Immature natural killer cell (primary cell): ENCODE measurements at places on chromosomes 3 and 15.

DNA sequence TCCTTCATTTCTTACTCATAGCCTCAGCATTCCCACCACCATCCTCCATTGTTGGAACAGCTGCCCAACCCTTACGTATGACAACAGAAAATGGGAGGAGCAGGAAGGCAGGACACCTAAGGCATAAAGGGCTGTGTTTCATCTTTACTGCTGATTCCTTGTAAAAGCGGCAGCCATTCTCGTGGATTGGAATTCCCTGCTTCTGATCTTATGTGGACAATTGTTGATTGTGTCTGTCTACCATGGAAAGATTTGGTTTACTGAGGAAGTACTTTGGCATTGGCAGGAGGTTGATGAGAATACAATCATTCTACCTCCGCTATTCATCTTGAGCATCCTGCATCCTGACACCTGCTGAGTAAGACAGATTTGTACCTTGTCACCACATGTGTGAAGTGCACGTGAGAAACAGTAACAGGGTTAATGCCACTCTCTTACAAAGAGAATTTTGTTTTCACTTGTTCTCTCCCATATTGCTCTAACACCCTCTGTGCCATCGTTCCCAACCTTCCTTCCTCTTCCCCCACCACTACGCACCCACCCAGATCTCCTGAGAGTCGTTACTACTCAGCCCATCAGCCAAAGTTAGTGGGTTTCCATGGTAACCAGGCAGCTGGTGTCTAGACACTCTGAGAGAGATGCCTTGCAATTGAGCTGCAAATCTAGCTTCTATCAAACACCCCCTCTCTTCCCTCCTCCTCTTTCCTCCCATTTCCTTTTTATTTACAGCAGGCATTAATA, 75.7 kb downstream of the GAP43 start:
- H3K27me3 ChIP-seq: no peaks in the 10 kb centered on the region
- H3K27ac ChIP-seq: no peak overlapping the region
- no peaks in the 10 kb centered on the region for H3K36me3 ChIP-seq
- no peak for DNase-seq

- H3K27ac ChIP-seq: no peak overlapping the region
- no peaks in the 10 kb centered on the region for H3K4me1 ChIP-seq
- H3K27me3 ChIP-seq: no peaks in the 10 kb centered on the region
- no peak overlapping the region for H3K4me3 ChIP-seq
- DNase-seq: no peak
Measured at GRCh38 chr3:52330194-52330805, 14.2 kb downstream of the DNAH1 start.

DNA sequence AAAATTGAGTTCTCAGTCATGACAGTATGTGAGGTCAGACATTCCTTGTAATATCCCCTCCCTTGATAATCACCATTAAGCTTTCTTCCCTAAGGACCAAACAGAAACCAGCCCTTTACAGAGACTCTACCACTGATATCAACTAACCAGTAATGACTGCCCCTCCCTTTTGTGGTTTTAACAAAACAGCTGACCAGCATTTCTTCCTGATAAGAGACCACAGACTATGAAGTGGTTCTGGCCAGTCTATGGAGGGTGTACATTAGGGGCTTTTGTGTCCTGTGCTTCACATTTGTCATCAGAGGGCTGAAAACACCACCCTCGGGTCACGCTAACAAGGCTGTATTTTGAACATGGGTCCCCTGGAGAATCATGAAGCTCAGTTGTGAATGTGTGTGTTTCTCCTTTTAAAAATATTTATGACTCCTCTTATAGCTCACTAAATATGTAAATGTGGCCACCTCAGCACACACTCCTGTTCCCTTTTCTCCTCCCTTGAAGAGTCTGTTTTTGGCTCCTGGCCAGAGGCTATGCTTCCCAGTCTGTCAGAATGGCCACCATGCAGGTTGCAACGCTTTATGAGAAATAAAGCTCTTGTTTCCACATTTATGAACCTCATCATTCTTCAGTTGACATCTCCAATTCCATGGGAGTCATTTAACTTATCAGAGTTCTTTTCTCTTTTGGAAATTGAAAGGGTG, 239.3 kb downstream of the CPNE4 start:
- H3K36me3 ChIP-seq: no peaks in the 10 kb centered on the region
- no peak overlapping the region for H3K4me3 ChIP-seq
- DNase-seq: no peak
- H3K27ac ChIP-seq: no peak overlapping the region
- H3K4me1 ChIP-seq: peaks cover 21% of the 10 kb centered on the region

DNA sequence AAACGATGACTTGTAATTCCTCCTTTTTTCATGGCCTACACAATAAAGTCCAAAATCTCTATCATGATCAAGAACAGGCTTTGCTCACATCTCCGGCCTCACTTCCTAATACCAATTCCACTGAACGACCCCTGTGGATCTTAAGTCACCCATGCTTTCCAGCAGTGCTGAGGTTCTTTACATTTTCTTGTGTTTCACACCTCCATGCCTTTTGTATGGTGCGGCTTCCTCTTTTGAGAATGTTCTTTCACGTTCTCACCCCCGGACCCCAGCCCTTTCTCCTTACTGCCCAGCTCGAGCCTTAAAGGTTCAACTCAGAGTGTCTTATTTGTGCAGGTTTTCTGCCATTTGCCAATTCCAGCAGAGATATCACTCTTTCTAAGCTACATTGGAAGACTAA, 70.1 kb downstream of the CSNK1G1 start:
- H3K27me3 ChIP-seq: peaks cover 2% of the 10 kb centered on the region
- no peak overlapping the region for H3K4me3 ChIP-seq
- DNase-seq: no peak
- peaks cover 10% of the 10 kb centered on the region for H3K4me1 ChIP-seq

- peaks cover 2% of the 10 kb centered on the region for H3K36me3 ChIP-seq
- peaks cover 2% of the 10 kb centered on the region for H3K27me3 ChIP-seq
- DNase-seq: no peak
- H3K4me3 ChIP-seq: no peak overlapping the region
- no peaks in the 10 kb centered on the region for H3K4me1 ChIP-seq
- no peak overlapping the region for H3K27ac ChIP-seq
Measured at GRCh38 chr3:64884536-64884935, 196.7 kb upstream of the ADAMTS9 start.

- no peaks in the 10 kb centered on the region for H3K4me1 ChIP-seq
- H3K27ac ChIP-seq: no peak overlapping the region
- no peak overlapping the region for H3K4me3 ChIP-seq
- no peak for DNase-seq
- peaks cover 6% of the 10 kb centered on the region for H3K27me3 ChIP-seq
- H3K36me3 ChIP-seq: no peaks in the 10 kb centered on the region
Measured at GRCh38 chr15:98523912-98524662, 124.3 kb upstream of the IGF1R start.

DNA sequence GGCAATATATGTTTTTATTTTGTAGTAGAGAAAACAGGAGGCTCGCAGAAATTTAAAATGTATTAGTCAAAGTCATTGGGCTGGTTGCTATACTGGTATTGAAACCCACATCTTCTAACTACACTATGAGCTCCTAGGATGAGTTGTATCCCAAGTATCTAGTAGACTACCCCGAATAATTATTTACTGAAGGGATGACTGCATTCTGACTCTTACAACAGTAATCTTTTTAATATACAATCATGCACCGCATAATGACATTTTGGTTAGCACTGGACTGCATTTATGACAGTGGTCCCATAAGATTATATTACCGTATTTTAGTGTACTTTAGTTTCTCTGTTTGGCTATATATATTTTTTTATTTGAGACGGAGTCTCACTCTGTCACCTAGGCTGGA, 15.3 kb downstream of the PIGB start:
- H3K27me3 ChIP-seq: no peaks in the 10 kb centered on the region
- no peaks in the 10 kb centered on the region for H3K4me1 ChIP-seq
- no peak overlapping the region for H3K4me3 ChIP-seq
- no peak for DNase-seq
- peaks cover 6% of the 10 kb centered on the region for H3K36me3 ChIP-seq

- no peak within 1 kb of the TSS for H3K27ac ChIP-seq
- H3K4me1 ChIP-seq: peaks cover 7% of the 10 kb centered on the region
- peaks cover 18% of the 10 kb centered on the region for H3K27me3 ChIP-seq
- DNase-seq: no peak
Measured at GRCh38 chr3:69739204-69740102, at the start of gene MITF. Gene MITF, plus strand, starts transcription at chr3:69739464. Its CDS starts 134 bp downstream, at chr3:69739598.

GRCh38 chr15:38148471-38148870, 104.2 kb upstream of the SPRED1 start:
- H3K4me1 ChIP-seq: no peaks in the 10 kb centered on the region
- H3K27ac ChIP-seq: no peak overlapping the region
- peaks cover 3% of the 10 kb centered on the region for H3K36me3 ChIP-seq
- H3K4me3 ChIP-seq: no peak overlapping the region
- peaks cover 4% of the 10 kb centered on the region for H3K27me3 ChIP-seq

DNA sequence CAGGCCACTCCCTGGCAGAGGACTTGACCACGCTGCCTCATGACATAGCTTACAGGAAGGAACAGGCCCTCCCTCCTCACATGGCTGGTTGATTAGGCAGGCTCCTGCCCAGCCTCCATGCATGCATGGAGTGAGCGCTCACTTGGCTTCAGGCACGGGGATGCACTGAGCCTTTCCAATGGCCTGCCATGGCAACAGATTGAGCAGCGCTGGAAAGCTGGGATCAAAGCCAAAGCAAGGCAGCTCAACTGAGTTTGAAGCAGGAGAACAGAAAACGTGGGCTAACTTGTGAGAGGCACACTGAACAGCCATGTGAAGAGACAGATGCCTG, 5.9 kb upstream of the GRAMD2A start:
- no peak for DNase-seq
- H3K4me3 ChIP-seq: no peak overlapping the region
- no peaks in the 10 kb centered on the region for H3K4me1 ChIP-seq
- peaks cover 53% of the 10 kb centered on the region for H3K36me3 ChIP-seq
- no peak overlapping the region for H3K27ac ChIP-seq

- DNase-seq: no peak
- H3K27ac ChIP-seq: no peak overlapping the region
- peaks cover 2% of the 10 kb centered on the region for H3K27me3 ChIP-seq
- H3K4me3 ChIP-seq: no peak overlapping the region
Measured at GRCh38 chr3:142611206-142611605, 15.0 kb downstream of the PLS1 start.

DNA sequence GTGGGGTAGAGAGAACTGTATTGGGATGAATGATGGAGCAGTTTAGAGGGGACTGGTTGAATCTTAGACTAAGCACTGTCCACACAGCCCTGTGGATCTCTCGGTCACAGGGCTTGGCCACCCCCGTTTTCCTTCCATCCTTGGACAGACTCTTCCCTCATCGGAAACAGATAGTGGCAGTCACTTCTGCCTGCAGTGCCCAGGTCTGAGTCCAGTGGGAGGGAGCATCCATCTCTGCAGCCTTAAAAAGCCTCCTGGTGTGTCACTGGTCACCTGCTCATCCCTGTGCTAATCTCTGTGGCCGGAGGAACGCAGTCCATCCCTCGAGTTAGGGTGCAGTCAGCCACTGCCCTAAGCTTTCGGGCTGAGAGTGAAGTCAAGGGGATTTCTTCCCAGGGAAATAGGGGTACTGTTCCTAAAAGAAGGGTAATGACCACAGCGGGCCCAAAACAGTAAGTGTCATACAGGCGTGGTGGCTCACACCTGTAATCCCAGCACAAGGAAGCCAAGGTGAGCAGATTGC, 32.0 kb downstream of the PLA2G4D start:
- H3K27me3 ChIP-seq: peaks cover 2% of the 10 kb centered on the region
- DNase-seq: no peak
- H3K4me1 ChIP-seq: peaks cover 5% of the 10 kb centered on the region
- H3K4me3 ChIP-seq: no peak overlapping the region

- H3K36me3 ChIP-seq: peaks cover 17% of the 10 kb centered on the region
- H3K27me3 ChIP-seq: peaks cover 2% of the 10 kb centered on the region
- H3K27ac ChIP-seq: peak overlapping the region; percentile 95
- peak overlapping the region; percentile 76 for H3K4me3 ChIP-seq
Measured at GRCh38 chr3:16290827-16291196, 25.8 kb downstream of the OXNAD1 start.
